K562 (cell line): ENCODE measurements at places on chromosomes 13 and 19.
A peak's percentile ranks its signal among the peaks of the same experiment; 100 is the strongest.

GRCh38 chr13:65347420-65348030 is 1882.6 kb downstream of the PCDH9 start:
- no peaks in the 10 kb centered on the region for H3K4me1 ChIP-seq
- H3K27me3 ChIP-seq = no peaks in the 10 kb centered on the region
- no peak for DNase-seq
- H3K4me3 ChIP-seq = no peak overlapping the region

DNA sequence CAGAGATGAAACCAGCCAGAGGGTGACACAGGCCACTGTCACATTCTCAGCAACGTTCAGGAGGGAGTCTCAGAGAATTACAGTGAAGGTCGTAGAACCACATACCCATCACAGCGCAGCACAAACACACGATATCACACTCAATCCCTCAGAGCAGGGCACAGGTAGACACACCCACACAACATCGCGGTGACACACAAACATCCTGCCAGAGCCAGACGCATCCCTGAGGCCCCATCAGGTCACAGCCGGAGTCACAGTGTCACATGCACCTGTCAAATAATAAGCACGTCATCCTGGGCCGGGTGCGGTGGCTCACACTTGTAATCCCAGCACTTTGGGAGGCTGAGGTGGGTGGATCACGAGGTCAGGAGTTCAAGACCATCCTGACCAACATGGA is 17.5 kb downstream of the ELAVL3 start:
- H3K4me3 ChIP-seq = no peak overlapping the region
- H3K4me1 ChIP-seq = no peaks in the 10 kb centered on the region
- H3K36me3 ChIP-seq = no peaks in the 10 kb centered on the region
- H3K27ac ChIP-seq = no peak overlapping the region
- peaks cover 7% of the 10 kb centered on the region for H3K27me3 ChIP-seq
- DNase-seq = no peak

DNA sequence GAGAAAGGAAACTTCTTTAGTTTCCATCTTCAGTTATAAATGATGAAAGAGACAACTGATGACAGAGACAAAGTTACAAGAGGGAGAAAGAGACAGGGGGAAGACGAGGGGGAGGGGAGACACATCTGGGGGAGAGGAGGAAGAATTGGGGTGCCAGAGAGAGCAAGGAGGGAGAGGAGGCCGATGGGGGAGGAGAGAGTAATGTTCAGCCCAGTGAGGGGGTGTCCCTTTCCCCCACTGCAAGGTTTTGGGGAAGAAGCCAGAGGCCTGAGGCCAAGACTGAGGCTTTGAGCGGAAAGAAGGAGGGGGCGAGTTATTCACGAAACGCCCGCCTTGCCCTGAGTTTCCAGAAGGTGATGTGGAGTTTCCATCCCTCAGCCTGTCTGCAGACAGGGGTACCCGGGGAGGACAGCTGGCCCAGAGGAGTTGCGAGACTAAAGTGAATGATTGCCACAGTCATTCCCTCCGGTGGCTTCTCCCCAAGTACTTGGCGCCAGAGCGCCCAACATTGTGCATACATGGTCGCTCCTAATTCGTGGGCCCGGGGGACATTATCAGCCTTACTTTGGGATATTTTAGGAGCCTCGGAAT is 558 bp upstream of the PPAN start:
- H3K27ac ChIP-seq = peak overlapping the region; percentile 74
- DNase-seq = no peak
- H3K4me1 ChIP-seq = peaks cover 34% of the 10 kb centered on the region
- H3K27me3 ChIP-seq = no peaks in the 10 kb centered on the region
- peaks cover 37% of the 10 kb centered on the region for H3K36me3 ChIP-seq
- peak overlapping the region; percentile 77; the same call in 1 of the 2 replicates for H3K4me3 ChIP-seq

GRCh38 chr13:45861322-45861721 is 9.8 kb upstream of the SIAH3 start:
- H3K36me3 ChIP-seq = no peaks in the 10 kb centered on the region
- no peaks in the 10 kb centered on the region for H3K4me1 ChIP-seq
- H3K27ac ChIP-seq = no peak overlapping the region
- no peak overlapping the region for H3K4me3 ChIP-seq
- DNase-seq = no peak

DNA sequence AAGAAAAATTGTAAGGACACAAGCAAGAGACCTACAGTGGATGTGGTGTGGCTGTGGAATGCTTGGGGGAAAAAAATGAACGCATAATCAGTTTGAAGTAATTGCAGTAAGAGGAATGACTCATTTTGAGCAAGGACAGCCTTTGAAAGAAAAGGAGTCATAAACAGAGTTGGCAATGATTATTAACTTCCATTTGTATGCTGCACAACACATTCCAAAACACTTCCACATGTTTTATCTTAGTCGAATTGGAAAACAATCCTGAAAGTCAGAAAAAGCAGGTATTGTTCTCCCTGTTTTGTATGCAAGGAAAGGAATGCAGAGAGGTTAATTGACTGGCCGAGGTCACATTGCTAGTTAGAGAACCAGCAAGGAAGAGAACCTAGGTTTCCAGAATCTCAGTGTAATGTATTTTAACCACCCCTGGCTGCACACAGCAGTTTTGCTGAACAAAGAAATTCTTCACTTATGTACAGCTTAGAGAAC is 630.0 kb upstream of the MIR17HG start:
- H3K27me3 ChIP-seq = no peaks in the 10 kb centered on the region
- no peak overlapping the region for H3K4me3 ChIP-seq
- H3K36me3 ChIP-seq = no peaks in the 10 kb centered on the region
- no peak overlapping the region for H3K27ac ChIP-seq
- no peak for DNase-seq
